Esophagus mucosa (tissue), 1 donor: ENCODE measurements at places on chromosomes 13 and 19. TPM values are rescaled to one million over a fixed set of nuclear protein-coding genes. Genes with fewer than 3 reads are reported as not detected.

Gene STOML3
- total RNA-seq: not detected

Gene FNDC3A
- 12.8 TPM for total RNA-seq

Gene MTMR6
- total RNA-seq: 7.4 TPM

Gene CCDC122
- total RNA-seq: 5.5 TPM

Gene FFAR2
- 1.8 TPM for total RNA-seq

Gene PRR20B
- total RNA-seq: not detected

Gene ETV2
- total RNA-seq: 2.2 TPM

Gene SLC25A30
- 7.3 TPM for total RNA-seq

Gene VSTM2B
- total RNA-seq: not detected

Gene RAX2
- total RNA-seq: not detected

Gene AP1M2
- total RNA-seq: 61.5 TPM

Gene PNMA8A
- 0.12 TPM for total RNA-seq

Gene ZNF221
- 0.88 TPM for total RNA-seq

Gene KL
- total RNA-seq: 0.24 TPM

Gene ZNF578
- 0.24 TPM for total RNA-seq

Gene KCTD4
- not detected for total RNA-seq

Gene PSG3
- not detected for total RNA-seq

Gene NCCRP1
- total RNA-seq: 298 TPM

Gene ZNF541
- 0.08 TPM for total RNA-seq

Gene ZNF208
- 0.60 TPM for total RNA-seq

Gene ILF3
- 160 TPM for total RNA-seq

Gene ZNF677
- total RNA-seq: 2.2 TPM

Gene STAP2
- 97.3 TPM for total RNA-seq

Gene B3GNT8
- 40.4 TPM for total RNA-seq
